ENCODE measurements at places on chromosomes 6 and 20.

- no peak for DNase-seq
Measured at GRCh38 chr6:117076076-117076475, 189.3 kb upstream of the VGLL2 start.

DNA sequence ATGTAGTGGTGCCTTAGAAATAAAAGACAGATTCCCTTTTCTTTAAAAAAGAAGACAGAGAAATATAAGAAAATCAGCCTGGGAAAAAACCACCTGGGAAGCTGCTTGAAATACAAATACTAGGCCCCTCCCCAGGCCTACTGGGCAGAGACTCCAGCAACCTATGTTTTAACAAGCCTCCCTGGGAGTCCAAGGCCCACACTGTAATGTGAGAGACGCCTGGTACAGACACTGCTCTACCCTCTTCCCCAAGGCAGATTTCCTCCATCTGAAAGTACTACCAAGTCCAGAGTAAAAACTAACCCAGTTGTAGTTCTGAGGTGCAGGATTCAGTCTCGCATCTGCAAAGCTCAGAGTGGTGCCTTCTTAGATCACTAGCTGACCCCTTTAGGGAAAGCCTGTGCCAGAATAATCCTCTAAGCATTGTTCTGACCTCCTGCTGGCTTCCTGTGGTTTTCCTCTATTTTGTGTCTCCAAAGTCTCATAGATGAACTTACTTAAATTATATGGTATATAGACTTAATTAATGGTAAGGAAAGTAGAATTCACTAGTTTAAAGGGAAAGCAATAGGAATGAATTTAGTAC, 270.2 kb upstream of the SLC35B3 start:
- no peak for DNase-seq

DNA sequence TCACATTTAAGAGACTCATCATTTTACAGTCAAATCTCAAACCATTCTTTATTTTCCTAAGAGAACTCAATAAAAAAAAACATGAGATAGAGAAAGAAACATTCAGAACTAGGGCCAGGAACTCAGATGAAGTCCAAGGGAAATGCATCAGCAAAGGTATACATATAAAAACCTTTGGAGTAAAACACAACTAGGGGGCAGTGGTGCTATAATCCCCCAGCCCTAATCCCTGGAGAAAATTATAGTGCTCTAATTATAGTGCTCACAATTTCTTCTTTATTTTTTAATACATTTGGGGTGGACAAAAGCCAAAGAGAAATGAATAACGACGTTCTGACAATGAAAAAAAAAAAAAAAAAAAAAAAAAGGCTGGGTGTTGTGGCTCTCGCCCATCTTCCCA, 100.6 kb upstream of the EMILIN3 start:
- DNase-seq, result no peak

GRCh38 chr6:21494505-21494904, 99.0 kb upstream of the SOX4 start:
- no peak for DNase-seq

- DNase-seq, result no peak
Measured at GRCh38 chr20:53937929-53938367, 132.4 kb downstream of the BCAS1 start.

- no peak for DNase-seq
Measured at GRCh38 chr20:50323209-50323608, 132.6 kb downstream of the CEBPB start.

DNA sequence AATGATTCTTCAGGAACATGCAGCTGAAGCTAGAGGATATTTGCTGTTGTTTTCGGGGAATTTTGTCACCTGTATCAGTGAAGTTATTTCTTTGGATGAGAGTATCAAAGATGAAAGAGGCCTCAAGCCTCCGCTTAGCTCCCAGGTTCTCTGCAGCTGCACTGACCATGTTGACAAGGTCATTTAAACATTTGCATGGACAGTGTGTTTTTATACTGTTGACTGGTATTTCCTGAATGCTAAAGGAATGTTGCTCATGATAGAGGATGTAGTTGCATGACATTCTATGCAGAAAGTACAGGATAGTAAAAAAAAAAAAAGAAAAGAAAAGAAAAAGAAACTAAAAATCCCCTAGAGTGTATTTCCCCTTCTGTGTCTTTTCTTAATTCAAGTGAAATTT, 165.6 kb upstream of the LAMP5 start:
- no peak for DNase-seq

- no peak for DNase-seq
Measured at GRCh38 chr6:23951691-23952090, 174.3 kb upstream of the NRSN1 start.

- no peak for DNase-seq
Measured at GRCh38 chr6:35061651-35062410, 79.3 kb downstream of the TCP11 start.

DNA sequence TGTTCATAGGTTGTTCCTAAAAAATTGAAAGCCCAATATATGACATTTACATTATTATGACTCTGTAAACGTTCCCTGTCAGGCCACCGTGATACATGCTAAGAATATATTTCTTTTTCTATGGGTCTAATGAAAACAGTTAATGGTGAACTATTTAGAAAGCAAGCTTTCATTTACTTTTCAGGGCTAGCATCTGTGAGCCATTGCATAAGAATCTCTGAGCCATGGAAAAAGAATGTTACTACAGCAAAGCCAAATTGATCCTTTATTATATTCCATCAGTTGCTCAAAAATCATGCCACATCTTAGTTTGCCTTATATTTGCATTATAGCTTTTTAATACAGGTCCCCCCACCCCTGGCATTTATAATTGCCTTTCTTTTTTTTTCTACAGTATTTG, 275.5 kb downstream of the ZFAND3 start:
- DNase-seq, result no peak

- no peak for DNase-seq
Measured at GRCh38 chr20:50977066-50978021, 18.7 kb downstream of the MOCS3 start.

DNA sequence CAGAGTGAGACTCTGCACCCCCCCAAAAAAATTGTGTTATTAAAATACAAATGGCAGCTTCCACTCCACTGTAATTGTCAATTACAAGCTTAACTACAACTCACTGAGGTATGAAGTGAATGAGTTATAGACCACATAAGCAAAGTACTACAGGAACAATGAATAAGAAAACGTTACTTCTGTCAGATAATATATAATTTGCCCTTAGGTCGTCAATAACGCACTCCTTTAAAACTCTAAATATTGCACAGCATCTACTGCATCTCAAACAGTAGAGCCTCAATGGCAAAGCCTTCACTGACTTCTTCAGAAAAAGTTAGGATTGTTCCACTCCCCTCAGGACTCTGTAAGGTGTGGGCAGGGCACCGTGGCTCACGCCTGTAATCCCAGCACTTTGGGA, 2.0 kb upstream of the HBS1L start:
- DNase-seq, result no peak

DNA sequence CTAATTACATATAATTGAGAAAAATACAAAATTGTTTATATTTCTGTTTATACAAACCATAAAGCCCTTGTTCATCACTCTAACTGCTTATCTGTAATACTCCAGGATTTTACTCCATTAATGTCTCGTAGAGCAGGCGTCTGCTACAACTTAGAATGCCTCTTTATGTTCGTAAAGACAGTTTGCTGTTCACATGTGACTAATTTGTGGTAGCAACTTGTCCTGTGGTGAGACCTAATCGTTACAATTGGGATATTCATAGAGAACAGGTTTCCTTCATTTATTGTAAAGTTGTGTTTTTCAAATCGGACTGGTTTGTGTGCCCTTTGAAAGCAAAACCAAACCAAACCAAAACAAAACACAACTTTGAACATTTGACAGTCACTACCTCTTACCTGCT, 149.7 kb downstream of the ASCC3 start:
- DNase-seq, result no peak

DNA sequence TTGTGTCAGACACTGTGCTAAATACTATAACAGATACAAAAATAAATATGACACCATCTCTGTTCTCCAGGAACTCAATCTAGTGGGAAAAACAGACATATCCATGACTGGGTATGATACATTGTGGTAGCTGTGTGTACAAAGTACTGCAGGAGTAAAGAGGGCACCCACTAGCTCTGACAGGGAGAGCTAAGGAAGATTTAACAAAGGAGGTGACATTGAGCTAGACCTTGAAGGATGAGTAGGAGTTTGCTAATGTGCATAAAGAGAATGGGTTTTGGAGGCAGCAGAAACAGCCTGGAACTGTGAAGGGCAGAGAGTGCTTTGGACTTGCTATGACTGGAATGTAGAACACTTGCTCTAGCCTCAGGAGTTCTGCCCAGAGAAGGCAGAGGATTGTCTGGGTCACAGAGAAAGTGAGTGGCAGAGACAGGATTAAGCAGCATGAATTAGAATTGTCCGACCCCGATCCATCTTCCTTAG, 14.4 kb downstream of the MMP24 start:
- no peak for DNase-seq

- peak; percentile 13 for DNase-seq
Measured at GRCh38 chr20:36919715-36920333, 31.7 kb downstream of the SAMHD1 start.

DNA sequence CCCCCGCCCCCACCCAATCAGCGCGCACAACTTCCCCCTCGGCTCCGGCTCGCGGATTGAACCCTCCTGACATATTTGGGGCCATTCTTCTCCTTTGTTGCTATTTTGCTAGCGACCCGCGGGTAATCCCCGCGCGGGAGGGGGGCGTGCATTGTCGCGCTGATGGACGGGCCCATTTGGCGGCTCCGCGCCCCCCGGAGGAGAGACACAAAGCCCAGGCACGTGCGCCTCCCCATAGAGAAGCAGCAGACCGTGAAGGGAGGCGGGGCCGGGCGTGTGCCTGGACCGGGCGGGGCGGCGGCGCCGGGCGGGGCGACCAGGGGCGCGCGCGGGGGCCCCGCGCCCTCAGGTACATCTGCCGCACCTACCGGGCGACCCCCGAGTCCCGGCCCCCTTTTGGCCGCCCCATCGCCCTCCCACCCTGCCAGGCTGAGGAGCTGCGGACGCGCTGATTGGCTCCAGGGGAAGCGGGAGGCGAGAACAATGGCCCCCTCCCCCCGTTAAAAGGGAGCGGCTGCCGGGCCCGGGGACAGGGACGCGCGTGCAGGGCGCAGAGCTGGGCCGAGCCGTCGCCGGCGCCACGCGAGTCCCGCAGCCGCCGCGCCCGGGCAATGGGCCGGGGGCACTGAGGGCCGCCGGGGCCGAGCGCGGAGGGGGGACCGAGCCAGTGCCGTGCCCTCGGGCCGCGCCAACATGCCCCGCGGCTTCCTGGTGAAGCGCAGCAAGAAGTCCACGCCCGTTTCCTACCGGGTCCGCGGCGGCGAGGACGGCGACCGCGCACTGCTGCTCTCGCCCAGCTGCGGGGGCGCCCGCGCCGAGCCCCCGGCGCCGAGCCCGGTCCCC, at the start of gene INSM1:
Gene INSM1, plus strand, starts transcription at position 530 of the 843 bp plus-strand sequence. Its CDS starts 164 bp downstream, at position 694.
- no peak for DNase-seq

DNA sequence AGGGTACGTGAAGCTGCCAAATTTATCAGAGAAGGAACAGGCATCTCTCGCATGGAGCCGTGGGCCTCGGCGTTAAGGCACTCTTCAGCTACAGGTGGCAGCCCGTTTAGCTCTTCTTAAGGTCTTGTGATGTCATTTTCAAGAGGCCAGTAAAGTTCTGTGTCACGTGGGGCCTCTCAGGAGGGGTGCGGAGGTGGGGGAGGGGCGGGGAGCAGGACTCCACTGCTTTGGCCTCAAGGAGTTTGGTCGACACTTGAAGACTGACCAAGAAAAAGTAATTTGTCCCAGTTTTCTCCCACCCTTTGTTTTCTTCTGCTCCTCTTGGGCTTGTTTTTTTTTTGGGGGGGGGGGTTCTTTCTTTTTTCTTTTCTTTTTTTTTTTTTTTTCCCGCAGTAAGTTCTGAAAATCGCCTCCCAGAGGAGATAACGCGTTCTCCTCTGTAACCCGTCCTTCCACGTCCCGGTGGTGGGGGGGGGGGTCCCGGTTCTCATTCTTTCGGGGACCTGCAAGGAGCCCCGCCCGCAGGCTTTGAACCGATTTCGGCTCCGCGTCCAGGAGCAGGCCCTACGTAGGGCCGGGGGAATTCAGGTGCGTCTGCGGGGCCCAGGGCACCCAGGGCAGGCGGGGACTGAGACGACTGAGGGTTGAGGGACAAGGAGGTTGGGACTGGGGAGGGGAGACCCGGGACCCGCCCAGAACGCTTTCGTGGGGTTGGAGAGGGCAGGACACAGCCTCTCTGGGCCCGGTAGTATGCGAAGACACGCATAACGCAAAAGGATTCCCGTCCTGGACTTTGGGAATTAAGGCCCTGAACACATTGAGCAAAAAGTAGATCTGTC, 26.0 kb downstream of the GPX6 start:
- peak; percentile 36 for DNase-seq

DNA sequence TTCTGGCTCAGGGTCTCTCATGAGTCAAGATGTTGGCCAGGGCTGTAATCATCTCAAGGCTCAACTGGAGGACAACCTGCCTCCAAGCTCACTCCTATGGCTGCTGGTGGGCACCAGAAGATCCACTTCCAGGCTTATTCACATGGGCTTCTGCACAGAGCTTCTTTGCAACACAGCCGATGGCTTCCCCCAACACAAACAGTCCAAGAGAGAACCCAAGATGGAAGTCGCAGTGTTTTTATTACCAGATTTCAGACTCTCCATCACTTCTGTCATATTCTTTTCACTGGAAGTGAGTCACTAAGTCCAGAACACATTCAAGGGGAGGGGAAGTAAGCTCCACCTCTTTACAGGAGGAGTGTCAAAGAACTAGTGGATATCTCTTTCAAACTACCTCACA, 75.5 kb downstream of the CD164 start:
- no peak for DNase-seq

DNA sequence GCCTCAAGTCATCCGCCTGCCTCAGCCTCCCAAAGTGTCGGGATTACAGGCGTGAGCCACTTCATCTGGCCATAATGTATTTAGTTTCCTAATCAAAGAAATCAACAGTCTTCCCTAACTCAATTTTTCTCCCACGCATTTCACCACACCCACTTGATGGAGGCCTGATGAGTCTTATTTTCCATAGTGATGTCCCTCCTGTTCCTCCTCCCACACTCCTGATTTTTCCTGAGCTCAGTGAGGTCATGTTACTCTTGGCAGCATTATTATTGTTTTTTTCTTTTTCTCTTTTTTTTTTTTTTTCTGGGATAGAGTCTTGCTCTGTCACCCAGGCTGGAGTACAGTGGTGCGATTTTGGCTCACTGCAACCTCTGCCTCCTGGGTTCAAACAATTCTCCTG, 8.9 kb downstream of the ABRACL start:
- DNase-seq, result no peak

DNA sequence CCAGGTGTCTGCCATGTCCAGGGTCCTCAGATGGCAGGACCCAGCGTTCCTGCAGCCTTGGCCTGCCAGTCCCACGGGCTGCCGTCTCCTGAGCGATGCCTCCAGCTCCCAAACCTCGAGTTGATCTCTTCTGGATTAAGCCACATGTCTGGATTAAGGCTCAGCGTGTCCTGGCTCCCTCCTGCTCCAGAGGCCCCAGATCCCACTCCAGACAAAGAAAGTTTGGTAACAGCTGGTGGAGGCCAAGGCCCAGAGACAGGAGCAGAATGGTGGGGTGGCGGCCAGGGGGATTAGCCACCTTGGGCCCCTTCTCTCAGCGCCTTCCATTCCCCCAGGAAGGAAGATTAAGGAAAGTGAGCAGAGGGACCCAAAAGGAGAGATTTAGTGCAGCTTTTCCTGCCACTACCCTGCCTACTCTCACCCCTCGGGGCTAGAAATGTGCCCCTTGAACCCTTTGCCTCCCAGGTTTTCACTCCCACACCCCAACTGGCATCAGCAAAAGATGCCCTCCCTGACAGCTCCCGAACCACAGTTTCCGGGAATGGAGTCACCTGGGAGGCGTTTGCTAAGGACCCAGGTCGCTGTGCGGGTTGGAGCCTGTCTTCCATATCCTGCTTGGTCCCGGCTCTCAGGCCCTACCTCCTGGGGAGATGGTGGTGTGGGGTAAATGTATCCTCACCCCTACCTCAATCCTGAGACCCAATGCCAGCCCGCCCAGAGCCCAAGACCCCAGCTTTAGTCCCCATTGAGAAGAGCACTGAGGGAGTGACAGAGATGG, 6.9 kb downstream of the SPDEF start:
- no peak for DNase-seq
